ENCODE measurements at places on chromosomes 4 and X. TPM values are rescaled to one million over a fixed set of nuclear protein-coding genes. Genes with fewer than 3 reads are reported as not detected.

DNA sequence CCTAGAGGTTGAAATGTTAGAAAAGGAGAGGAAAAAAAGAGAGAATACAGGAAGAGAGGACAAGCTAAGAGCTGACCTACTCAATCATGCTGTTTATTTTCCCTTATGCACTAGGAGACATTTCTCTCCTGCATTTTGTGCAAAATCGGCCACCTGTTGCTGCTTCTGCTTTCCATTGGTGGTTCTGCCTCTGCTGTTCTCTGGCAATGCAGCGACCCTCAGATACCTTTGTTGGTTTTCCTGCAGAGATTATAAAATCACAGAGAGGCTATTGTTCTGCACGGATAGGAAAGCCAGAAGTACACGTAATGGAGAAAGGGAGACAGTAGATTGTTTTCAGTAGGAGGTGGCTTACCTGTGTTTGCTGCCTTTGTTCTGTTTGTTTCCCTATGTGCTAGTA is 108.9 kb downstream of the UNC5C start:
- DNase-seq = no peak
- H3K4me3 ChIP-seq = no peak overlapping the region
- H3K36me3 ChIP-seq = no peaks in the 10 kb centered on the region
- H3K4me1 ChIP-seq = no peaks in the 10 kb centered on the region
- H3K27me3 ChIP-seq = peaks cover 25% of the 10 kb centered on the region
- H3K27ac ChIP-seq = no peak overlapping the region

DNA sequence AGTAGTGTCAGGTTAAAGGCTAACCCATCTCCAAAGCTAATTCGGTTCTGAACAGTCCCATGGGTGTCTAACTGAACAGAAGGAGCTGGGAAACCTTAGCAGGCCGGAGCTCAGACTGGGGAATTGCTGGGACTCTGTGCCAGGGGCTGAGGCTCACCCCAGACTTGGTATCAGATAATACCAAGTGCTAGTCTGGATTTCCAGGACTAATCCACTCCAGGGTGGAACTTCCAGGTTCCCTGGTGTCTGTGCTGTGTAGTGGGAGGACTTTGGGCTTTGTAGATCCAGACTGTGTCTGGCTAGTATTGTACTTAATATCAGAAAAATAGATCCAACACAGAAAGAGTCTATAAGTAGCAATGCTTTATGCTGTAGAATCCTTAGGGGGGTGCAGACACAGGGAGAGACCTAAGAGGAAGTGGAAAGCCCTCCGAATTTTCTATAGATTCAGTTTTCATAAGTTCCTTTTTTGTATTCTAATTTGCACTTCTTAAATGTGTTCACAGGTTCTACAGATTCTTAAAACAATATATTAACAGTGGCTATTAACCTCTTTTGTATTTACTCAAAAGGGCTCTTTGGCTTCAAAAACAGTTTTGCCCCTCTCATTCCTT is 4.1 kb downstream of the ZNF827 start:
- peaks cover 51% of the 10 kb centered on the region for H3K4me1 ChIP-seq
- peak overlapping the region; percentile 8 for H3K4me3 ChIP-seq
- H3K27me3 ChIP-seq = no peaks in the 10 kb centered on the region
- no peaks in the 10 kb centered on the region for H3K36me3 ChIP-seq

- H3K4me1 ChIP-seq = peaks cover 22% of the 10 kb centered on the region
- H3K4me3 ChIP-seq = no peak overlapping the region
- H3K36me3 ChIP-seq = no peaks in the 10 kb centered on the region
- no peak for DNase-seq
These were observed 191.3 kb downstream of the GPC3 start for GRCh38 chrX:133794126-133794525.

DNA sequence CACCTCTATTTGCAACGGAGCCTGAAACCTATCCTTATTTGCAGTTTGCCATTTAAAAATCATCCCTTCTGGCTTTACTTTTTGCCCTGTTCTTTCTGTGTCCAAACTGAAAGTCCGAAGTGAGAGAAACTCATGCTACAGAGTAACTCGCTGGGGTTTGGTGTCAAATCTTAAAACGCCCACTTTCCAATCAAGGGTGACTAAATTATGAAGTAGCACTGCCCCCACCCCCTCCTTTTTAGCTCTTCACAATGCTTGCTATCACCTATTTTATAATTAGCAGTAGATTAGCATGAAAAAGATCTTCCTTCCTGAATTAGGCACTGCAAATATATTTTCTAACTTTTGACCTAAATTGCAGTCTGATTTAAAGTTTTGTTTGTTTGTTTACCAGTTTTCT is 52.5 kb downstream of the VGLL1 start:
- no peaks in the 10 kb centered on the region for H3K27me3 ChIP-seq
- no peaks in the 10 kb centered on the region for H3K36me3 ChIP-seq
- no peaks in the 10 kb centered on the region for H3K4me1 ChIP-seq
- no peak for DNase-seq
- H3K27ac ChIP-seq = no peak overlapping the region

DNA sequence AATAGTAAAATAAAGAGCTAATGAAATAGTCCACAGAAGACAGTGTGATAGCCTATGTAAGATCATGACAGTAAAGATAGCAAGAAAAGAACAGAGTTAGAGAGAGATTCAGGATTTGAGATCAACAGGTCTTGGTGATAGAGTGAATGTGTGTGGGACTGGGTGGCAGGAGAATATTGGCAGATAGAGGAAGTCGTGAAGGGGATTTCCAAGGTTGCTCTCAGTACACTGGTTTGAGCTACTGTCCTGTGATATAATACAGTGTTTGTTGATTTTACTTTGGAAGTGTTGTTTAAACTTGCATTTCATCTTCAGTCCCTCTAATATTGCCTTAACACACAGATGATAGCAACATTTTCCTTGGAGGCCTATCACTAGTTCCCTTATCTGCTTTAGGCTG is 44.1 kb downstream of the DTHD1 start:
- DNase-seq = no peak
- H3K4me3 ChIP-seq = no peak overlapping the region
- H3K36me3 ChIP-seq = no peaks in the 10 kb centered on the region
- no peaks in the 10 kb centered on the region for H3K27me3 ChIP-seq

Gene TCEAL3
- total RNA-seq = 38.4 TPM

Gene ENPP6
- total RNA-seq = not detected

DNA sequence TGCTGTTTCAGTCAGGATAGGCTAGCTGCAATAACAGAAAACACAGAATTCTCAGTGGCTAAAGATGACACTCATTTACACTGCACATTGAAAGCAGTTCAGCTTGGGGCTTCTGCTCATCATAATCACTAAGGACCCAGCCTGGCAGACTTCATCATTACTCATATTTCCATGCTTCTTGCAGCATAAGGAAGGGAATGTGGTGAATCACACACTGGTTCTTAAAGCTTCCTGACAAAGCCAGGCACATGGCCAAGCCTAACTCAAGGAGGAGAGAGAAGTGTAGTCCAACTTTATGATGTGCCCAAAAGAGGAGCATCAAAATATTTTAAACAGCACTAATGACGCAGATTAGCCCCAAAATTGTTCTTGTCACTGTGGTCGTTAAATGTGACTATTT is 186.5 kb downstream of the BANK1 start:
- H3K4me1 ChIP-seq = peaks cover 18% of the 10 kb centered on the region
- DNase-seq = no peak
- peak overlapping the region; percentile 17 for H3K27ac ChIP-seq
- no peaks in the 10 kb centered on the region for H3K36me3 ChIP-seq
- H3K4me3 ChIP-seq = no peak overlapping the region

DNA sequence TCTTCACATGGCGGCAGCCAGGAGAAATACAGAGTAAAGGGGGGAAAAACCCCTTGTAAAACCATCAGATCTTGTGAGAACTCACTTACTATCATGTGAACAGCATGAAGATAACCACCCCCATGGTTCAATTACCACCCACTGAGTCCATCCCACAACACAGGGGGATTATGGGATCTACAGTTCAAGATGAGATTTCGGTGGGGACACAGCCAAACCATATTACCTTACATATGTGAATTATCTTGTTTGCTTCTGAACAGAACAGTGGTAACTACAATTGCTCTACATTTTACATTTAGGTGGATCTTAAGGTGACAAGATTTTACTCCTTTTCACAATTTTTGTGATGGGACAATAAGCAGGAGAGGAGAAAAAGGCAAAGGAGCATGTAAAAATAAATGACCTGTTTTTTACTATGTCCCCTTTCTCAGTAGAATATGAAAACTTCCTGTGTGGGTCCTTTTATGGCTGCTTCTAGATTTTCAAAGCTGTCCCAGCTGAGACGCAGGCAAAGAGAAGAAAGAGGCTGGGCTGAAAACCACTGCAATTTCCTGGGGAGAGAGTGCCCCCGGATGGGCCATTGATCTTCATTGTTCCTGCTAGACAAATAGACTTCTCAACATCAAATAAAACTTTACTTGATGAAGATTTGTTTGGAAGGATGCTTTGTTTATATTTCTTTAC is 45.9 kb upstream of the PGM2 start:
- peaks cover 28% of the 10 kb centered on the region for H3K27me3 ChIP-seq
- no peak for DNase-seq
- no peak overlapping the region for H3K4me3 ChIP-seq
- no peak overlapping the region for H3K27ac ChIP-seq
- no peaks in the 10 kb centered on the region for H3K36me3 ChIP-seq
- no peaks in the 10 kb centered on the region for H3K4me1 ChIP-seq

- no peak overlapping the region for H3K27ac ChIP-seq
- peaks cover 4% of the 10 kb centered on the region for H3K36me3 ChIP-seq
- no peak overlapping the region for H3K4me3 ChIP-seq
- no peak for DNase-seq
These were observed 6.6 kb downstream of the MGST2 start for GRCh38 chr4:139672215-139672614.

GRCh38 chr4:80036949-80037685 is 35.9 kb downstream of the ANTXR2 start:
- peaks cover 11% of the 10 kb centered on the region for H3K36me3 ChIP-seq
- DNase-seq = no peak

- DNase-seq = no peak
- H3K4me1 ChIP-seq = no peaks in the 10 kb centered on the region
These were observed 67.9 kb downstream of the CHRNA9 start for GRCh38 chr4:40403081-40403480.

DNA sequence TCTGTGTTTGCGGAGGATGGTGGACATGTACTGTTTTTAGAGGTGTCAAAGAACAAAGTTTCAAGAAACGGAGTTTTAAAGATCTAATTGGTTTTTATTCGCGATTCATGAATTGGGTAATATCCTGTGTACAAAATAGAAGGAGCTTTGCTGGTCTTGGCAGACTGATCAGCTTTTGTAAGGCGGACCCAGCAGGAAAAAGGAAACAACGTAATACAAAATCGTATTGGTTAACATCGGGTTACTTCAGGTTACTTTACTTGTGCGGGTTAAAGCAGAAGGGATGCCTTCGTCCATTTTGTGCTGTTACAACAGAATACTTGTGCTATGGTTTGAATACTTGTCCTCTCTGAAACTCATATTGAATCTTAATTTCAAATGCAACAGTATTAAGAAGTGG is 11.4 kb upstream of the NYX start:
- H3K4me3 ChIP-seq = no peak overlapping the region
- no peaks in the 10 kb centered on the region for H3K4me1 ChIP-seq
- no peak overlapping the region for H3K27ac ChIP-seq
- DNase-seq = no peak

Gene EFHC2
- total RNA-seq = not detected

DNA sequence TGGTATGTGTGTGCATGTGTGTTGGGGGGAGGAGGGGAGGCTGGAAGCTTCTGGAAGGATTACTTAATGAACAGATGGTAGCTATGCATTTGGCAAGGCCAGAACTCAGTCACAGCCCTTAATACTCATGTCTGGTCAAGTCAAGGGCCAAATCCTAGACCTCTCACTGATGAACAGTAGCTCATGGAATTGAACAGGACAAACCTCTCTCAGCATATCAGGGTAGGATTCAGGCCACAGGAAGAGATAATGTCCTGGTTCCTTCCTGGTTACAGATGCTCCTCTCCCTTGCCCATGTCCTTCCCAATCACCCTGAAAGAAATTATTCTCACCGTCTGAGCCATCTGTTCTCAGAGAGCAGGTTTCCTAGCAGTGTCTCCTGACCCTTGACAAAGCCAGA is 165.7 kb downstream of the SOWAHB start:
- no peak for DNase-seq
- no peaks in the 10 kb centered on the region for H3K27me3 ChIP-seq
- H3K27ac ChIP-seq = no peak overlapping the region
- H3K4me3 ChIP-seq = no peak overlapping the region
- H3K36me3 ChIP-seq = no peaks in the 10 kb centered on the region

- no peak overlapping the region for H3K4me3 ChIP-seq
- H3K27ac ChIP-seq = no peak overlapping the region
- peaks cover 40% of the 10 kb centered on the region for H3K4me1 ChIP-seq
- peaks cover 24% of the 10 kb centered on the region for H3K36me3 ChIP-seq
- no peaks in the 10 kb centered on the region for H3K27me3 ChIP-seq
These were observed 54.5 kb downstream of the TSPAN5 start for GRCh38 chr4:98603683-98604521.

Gene UXT
- 77.7 TPM for total RNA-seq

- no peak for DNase-seq
- no peaks in the 10 kb centered on the region for H3K36me3 ChIP-seq
- H3K27me3 ChIP-seq = no peaks in the 10 kb centered on the region
- peak overlapping the region; percentile 71 for H3K4me3 ChIP-seq
- peak overlapping the region; percentile 27 for H3K27ac ChIP-seq
These were observed 64.4 kb upstream of the ENPEP start for GRCh38 chr4:110411574-110412011.

DNA sequence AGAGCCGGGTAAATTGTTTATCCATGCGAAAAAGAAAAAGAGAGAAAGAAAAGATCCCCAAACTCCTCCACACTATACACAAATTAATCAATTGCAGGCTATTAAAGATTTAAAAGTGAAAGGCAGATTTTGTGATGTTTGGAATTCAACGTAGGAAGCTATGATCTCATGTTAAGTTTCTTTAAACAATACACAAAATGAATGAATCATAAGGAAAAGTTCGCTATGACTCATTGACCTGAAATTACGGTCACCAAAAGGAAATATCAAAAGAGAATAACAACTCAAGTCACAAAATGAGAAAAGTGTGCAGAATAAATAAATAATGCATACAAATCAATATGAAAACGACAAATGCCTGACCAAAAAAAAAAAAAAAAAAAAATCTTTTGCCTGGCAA is 28.6 kb downstream of the CLNK start:
- no peak overlapping the region for H3K4me3 ChIP-seq
- H3K27ac ChIP-seq = no peak overlapping the region
- H3K36me3 ChIP-seq = no peaks in the 10 kb centered on the region
- no peak for DNase-seq

DNA sequence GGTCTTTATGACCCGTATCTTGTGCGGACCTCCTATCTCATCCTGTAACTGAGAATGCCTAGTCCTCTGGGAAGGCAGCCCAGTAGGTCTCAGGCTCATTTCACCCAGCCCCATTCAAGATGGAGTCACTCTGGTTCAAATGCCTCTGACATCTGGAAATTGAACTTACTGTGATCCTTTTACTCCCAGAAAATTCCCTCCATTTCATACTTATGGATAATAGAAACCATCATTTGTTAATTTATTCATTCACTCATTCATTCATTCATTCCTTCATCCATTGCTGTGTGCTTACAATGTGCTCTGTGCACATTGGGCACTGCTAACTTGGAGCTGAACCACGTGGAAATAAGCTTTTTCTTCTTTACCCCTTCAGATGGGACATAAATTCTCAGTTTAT is 9.2 kb upstream of the ATP6AP2 start:
- no peaks in the 10 kb centered on the region for H3K36me3 ChIP-seq
- no peaks in the 10 kb centered on the region for H3K4me1 ChIP-seq
- no peak for DNase-seq
- peaks cover 15% of the 10 kb centered on the region for H3K27me3 ChIP-seq

Gene NXF2
- total RNA-seq = not detected

- peaks cover 2% of the 10 kb centered on the region for H3K36me3 ChIP-seq
- no peak overlapping the region for H3K4me3 ChIP-seq
- H3K27ac ChIP-seq = peak overlapping the region; percentile 36
- peaks cover 44% of the 10 kb centered on the region for H3K4me1 ChIP-seq
These were observed 59.0 kb downstream of the RNF150 start for GRCh38 chr4:141074098-141074878.

Gene LDB2
- total RNA-seq = 8.7 TPM

Gene IDH3G
- total RNA-seq = 63.5 TPM
